ENCODE measurements at places on chromosomes 12 and 14.

GRCh38 chr14:31886156-31886835 lies 190.8 kb upstream of the ARHGAP5 start:
- no peak for DNase-seq

- no peak for DNase-seq
Measured at GRCh38 chr12:69151254-69151764, 88.1 kb upstream of the CPSF6 start.

DNA sequence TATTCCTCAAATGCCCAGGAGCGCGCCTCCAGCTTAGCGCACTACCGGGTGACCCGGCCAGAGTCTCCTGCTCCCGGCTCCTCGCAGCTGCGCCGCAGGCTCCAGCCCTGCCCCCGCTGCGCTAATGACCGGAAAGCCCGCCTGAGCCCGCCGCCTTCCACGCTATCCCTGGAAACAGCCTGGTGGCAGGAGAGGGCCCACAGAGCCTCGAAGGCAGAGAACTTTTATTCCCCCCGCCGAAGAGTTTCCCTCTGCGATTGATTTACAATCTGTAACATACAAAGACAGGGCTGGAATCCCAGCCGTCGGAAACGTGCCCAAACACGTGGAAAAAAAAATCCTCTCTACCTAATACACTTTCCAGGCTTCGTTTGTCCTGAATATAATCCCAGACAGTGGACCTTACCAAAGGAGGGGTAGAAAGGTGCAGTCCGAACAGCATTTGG lies 1.5 kb downstream of the COL2A1 start:
- no peak for DNase-seq

- DNase-seq = no peak
Measured at GRCh38 chr14:104149617-104150135, 11.3 kb downstream of the KIF26A start.

- no peak for DNase-seq
Measured at GRCh38 chr12:12056951-12057350, 13.8 kb upstream of the BCL2L14 start.

DNA sequence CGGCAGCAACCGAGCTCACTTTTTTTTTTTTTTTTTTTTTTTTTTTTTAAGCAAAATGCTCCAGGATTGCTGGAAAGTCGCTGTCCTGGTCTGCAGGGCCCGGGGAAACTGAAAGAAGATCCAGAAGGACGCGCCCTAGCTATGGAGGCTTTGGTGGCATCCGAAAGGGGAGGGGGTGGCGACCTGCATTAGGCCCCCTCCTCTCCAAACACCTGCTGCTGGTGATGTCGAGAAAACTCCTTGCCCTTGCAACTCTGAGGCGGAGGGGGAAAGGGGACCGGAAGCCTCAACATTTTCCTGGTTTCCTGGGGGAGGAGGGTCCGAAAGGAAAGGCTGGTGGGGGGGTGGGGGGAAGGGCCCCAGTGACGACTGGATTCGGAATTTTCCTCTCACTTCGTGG lies 421.1 kb downstream of the VRK1 start:
- no peak for DNase-seq

GRCh38 chr14:98103705-98104104 lies 1168.3 kb downstream of the BCL11B start:
- DNase-seq = no peak

GRCh38 chr12:2475984-2476383 lies 318.8 kb upstream of the FKBP4 start:
- DNase-seq = no peak

DNA sequence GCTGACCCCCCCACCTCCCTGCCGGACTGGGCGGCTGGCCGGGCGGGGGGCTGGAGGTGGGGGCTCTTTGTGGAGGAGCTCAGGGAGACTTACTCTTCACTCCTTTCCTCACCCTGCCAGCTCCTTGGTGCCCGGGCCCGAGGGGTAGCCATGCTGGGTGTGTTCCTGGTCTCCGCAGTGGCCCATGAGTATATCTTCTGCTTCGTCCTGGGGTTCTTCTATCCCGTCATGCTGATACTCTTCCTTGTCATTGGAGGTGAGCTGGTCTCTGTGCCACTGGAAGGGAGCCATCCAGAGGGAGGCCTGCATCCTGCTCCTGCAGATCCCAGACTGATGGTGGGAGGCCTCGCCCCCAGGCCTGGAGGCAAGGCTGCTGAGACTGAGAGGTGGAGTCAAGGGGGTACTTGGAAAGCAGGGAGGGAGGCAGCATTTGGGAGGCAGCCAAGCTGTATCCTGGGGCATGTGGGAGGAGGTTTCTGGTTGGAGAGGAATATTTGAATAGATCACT lies 19.7 kb downstream of the SOAT2 start:
- DNase-seq = no peak

- DNase-seq = no peak
Measured at GRCh38 chr14:91294153-91294552, 49.6 kb upstream of the GPR68 start.

DNA sequence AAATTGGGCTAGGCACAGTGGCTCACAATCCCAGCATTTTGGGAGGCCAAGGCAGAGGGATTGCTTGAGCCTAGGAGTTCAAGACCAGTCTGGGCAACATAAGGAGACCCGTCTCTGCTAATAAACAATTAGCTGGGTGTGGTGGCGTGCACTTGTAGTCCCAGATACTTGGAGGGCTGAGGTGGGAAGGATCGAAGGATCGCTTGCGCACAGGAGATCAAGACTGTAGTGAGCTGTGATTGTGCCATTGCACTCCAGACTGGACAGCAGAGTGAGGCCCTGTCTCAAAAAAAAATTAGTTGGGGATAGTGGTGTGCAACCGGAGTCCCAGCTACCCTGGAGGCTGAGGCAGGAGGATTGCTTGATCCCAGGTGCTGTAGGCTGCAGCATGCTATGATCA lies 38.7 kb upstream of the BCL7A start:
- no peak for DNase-seq

- no peak for DNase-seq
Measured at GRCh38 chr14:96757456-96757855, 39.7 kb upstream of the VRK1 start.

GRCh38 chr12:89890161-89890560 lies 181.5 kb upstream of the ATP2B1 start:
- DNase-seq = no peak

GRCh38 chr12:53232646-53233461 lies 845 bp upstream of the RARG start:
- no peak for DNase-seq

Measured in brain (organoid and tissue), 16 donors.